ENCODE measurements at places on chromosomes 7 and 10. TPM values are rescaled to one million over a fixed set of nuclear protein-coding genes. Genes with fewer than 3 reads are reported as not detected.
A peak's percentile ranks its signal among the peaks of the same experiment; 100 is the strongest.

DNA sequence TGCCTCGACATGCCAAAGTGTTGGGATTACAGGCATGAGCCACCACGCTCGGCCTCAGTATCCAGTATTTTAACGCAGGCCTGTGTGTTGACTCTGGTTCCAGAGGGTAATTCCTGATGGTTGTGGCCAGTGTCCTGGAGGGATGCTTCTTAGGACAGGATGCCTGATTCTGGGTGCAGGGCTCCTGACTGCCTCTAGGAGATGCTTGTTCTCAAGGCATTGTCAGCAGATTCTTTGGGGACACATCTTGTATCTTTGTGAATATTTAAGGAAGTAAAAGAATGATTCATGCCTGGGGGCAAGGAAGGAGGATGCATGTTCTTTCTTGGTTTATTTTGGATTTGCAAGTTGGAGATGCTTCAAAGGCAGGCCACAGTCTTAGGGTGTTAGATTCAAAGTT, 2.2 kb downstream of the ZDHHC4 start:
- no peak for DNase-seq
- peaks cover 20% of the 10 kb centered on the region for H3K4me1 ChIP-seq
- no peaks in the 10 kb centered on the region for H3K27me3 ChIP-seq
- H3K27ac ChIP-seq: no peak overlapping the region
- peaks cover 8% of the 10 kb centered on the region for H3K36me3 ChIP-seq
- H3K4me3 ChIP-seq: peak overlapping the region; percentile 83

- no peak overlapping the region for H3K4me3 ChIP-seq
- no peak for DNase-seq
- peak overlapping the region; percentile 50 for H3K27ac ChIP-seq
- no peaks in the 10 kb centered on the region for H3K27me3 ChIP-seq
These were observed 123.1 kb downstream of the CCNY start for GRCh38 chr10:35459449-35459847.

- peaks cover 4% of the 10 kb centered on the region for H3K27me3 ChIP-seq
- no peaks in the 10 kb centered on the region for H3K4me1 ChIP-seq
- no peak overlapping the region for H3K27ac ChIP-seq
- DNase-seq: no peak
These were observed 29.1 kb downstream of the TFPI2 start for GRCh38 chr7:93861325-93861949.

GRCh38 chr10:77404810-77405209, 232.8 kb downstream of the KCNMA1 start:
- H3K4me3 ChIP-seq: no peak overlapping the region
- DNase-seq: no peak
- no peaks in the 10 kb centered on the region for H3K36me3 ChIP-seq
- H3K27me3 ChIP-seq: peaks cover 4% of the 10 kb centered on the region
- no peak overlapping the region for H3K27ac ChIP-seq

DNA sequence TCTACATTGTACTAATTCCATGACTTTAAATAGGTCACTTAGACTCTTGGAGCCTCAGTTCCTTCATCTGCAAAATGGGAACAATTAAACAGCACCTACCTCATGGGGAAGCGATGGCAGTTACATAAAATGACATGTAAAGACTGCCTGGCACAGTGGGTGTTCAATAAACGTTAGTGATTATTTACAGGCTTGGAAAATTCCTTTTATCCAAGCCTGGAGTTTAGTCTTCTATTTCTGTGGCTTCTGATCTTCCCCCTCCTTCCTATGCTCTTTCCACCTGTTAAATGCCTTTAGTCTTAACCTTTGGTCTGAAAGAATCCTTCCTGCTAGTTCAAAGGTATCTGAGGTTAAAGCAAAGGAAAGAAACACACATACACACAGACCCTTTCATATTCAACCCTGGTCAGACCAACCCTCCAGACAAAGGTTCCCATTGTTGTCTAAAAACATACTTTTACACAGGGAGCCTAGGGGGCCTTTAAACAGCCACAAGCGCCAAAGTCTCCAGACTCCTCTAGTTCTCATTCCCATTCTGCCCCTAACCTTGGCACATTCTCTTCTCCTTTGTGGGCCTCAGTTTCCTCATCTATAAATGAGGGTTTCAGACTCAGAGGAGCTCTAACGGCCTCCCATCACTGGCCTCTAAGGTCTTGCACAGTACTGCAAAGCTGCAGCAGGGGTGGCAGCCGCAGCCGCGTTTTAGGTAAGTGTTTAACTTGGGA, 21.4 kb downstream of the SORBS1 start:
- H3K27me3 ChIP-seq: no peaks in the 10 kb centered on the region
- H3K36me3 ChIP-seq: no peaks in the 10 kb centered on the region
- DNase-seq: no peak
- no peak overlapping the region for H3K27ac ChIP-seq
- no peak overlapping the region for H3K4me3 ChIP-seq

- peak; percentile 29 for DNase-seq
- no peaks in the 10 kb centered on the region for H3K36me3 ChIP-seq
- peak overlapping the region; percentile 55 for H3K4me3 ChIP-seq
- peaks cover 5% of the 10 kb centered on the region for H3K27me3 ChIP-seq
- H3K4me1 ChIP-seq: peaks cover 33% of the 10 kb centered on the region
- peak overlapping the region; percentile 44 for H3K27ac ChIP-seq
These were observed 118.3 kb downstream of the KLF6 start for GRCh38 chr10:3666525-3667302.

GRCh38 chr7:24496036-24496435, 77.2 kb upstream of the PALS2 start:
- DNase-seq: no peak
- no peaks in the 10 kb centered on the region for H3K36me3 ChIP-seq
- H3K4me3 ChIP-seq: no peak overlapping the region

GRCh38 chr7:16169537-16169936, 251.8 kb downstream of the CRPPA start:
- H3K36me3 ChIP-seq: no peaks in the 10 kb centered on the region
- H3K4me3 ChIP-seq: no peak overlapping the region
- no peaks in the 10 kb centered on the region for H3K4me1 ChIP-seq
- H3K27ac ChIP-seq: no peak overlapping the region
- H3K27me3 ChIP-seq: no peaks in the 10 kb centered on the region
- no peak for DNase-seq

Gene GIMAP6
- total RNA-seq: 34.8 TPM

Gene SPDYE11
- not detected for total RNA-seq

Gene NCF1
- total RNA-seq: 2.5 TPM

Gene PALD1
- 3.1 TPM for total RNA-seq

Gene LAMTOR4
- 104 TPM for total RNA-seq

Measured in activated naive CD8-positive, alpha-beta T cell treated with anti-CD3 and anti-CD28 coated beads for 36 hours (primary cell).